ENCODE measurements at places on chromosomes 1 and 21.
A peak's percentile ranks its signal among the peaks of the same experiment; 100 is the strongest.

DNA sequence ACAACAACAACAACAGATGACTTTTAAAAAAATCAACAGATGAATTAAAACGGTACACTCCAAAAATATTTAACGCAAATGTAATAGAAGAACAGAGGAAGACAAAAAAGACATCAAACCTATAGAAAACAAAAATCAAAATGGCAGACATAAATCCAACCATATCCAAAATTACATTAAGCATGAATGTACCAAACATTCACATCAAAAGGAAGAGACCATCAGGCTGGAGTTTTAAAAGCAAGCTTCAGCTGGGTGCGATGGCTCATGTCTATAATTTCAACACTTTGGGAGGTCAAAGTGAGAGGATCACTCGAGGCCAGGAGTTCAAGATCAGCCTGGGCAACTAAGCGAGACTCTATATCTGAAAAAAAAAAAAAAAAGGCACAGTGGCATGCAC, 116.2 kb downstream of the SMYD3 start:
- no peak for DNase-seq

DNA sequence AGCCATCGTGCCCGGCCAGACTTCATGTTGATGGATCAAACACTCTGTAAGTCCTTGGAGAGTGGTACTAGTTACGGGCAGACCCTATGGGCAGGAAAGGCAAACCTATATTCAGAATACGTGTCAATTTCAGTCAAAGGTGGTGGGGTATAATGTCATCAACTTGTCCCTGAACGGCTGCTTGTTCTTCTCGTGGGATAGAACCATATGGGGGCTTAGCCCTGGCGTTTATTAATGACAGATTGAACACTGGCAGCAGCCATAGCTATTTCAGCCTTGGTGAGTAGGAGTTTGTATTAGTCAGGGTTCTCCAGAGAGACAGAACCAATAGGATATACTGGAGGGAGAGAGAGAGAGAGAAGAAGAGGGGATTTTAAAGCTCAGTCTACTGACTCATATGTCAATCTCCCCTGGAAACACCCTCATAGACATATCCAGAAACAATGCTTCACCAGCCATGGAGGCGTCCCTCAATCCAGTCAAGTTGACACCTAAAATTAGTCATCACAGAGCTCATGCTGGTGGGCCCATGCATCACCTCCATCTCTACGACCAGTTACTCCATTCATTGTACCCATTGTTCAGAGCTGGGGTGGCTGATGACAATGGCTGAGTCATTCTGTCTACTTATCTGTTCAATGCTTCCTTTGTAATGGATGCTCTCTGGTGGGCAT, 16.1 kb upstream of the AQP10 start:
- peak; percentile 34 for DNase-seq

GRCh38 chr1:246020211-246020954, 486.7 kb downstream of the SMYD3 start:
- DNase-seq = no peak

DNA sequence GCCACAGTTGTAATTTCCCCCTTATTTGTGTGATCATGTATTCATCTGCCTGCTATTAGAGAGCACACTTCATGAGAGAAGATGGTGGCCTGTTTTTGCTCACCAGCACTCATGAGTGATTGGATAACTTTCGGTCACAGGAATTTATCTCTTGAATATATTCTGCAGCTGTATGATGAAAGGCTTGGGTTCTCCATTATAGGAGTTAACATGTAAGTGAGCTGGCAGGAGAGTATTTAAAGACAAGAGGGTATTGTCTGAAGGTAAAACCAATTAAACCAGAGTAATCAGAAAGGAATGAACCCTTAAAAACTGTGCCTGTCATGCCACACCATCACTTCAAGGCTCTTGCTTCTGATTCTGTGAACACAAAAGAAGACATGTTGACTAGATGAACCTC, 574.9 kb upstream of the CAMK1G start:
- no peak for DNase-seq

DNA sequence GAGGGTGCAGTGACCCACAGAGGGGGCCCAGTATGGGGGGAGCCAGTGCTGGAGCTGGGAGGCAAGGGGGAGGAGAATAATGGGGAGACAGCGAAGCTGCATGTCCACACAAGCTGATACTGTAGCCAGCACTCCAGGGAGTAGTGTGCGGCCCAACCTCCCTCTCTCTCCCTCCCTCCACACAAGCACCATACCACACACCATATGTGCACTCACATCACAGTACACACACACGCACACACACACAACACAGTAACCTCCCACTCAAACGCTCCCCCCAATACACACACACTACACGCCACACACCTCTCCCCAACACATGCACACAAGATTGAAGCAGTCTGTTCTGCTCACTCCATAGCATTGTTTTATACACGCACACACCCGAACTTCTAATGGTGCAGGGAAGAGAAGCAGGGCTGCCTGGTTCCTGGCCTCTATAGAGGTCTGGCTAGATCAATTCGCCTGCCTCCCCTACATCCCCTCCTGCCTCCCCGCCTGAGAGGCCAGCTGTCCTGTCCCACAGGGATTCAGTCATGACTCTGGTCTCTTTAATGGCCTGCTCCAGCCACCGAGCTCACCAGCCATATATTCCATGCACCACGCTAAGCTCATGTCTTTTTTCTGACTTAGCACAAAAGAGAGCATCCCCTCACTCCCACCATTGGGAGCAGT, 3.8 kb downstream of the NCDN start:
- DNase-seq = no peak

- DNase-seq = no peak
Measured at GRCh38 chr1:237677979-237678378, 212.7 kb downstream of the ZP4 start.

- DNase-seq = no peak
Measured at GRCh38 chr1:222250376-222250775, 297.5 kb downstream of the HHIPL2 start.

- no peak for DNase-seq
Measured at GRCh38 chr1:22745669-22746585, 35.3 kb downstream of the EPHB2 start.

Measured in T-helper 1 cell (primary cell).